SK-N-SH (cell line): ENCODE measurements at places on chromosomes 16 and 17. TPM values are rescaled to one million over a fixed set of nuclear protein-coding genes. Genes with fewer than 3 reads are reported as not detected.

Gene MT4
- not detected in 2 replicates for polyA plus RNA-seq

Gene EME1
- polyA plus RNA-seq = 16.9 and 21.5 TPM in 2 replicates

Gene AOC2
- polyA plus RNA-seq = 0.24 and 0.33 TPM in 2 replicates

DNA sequence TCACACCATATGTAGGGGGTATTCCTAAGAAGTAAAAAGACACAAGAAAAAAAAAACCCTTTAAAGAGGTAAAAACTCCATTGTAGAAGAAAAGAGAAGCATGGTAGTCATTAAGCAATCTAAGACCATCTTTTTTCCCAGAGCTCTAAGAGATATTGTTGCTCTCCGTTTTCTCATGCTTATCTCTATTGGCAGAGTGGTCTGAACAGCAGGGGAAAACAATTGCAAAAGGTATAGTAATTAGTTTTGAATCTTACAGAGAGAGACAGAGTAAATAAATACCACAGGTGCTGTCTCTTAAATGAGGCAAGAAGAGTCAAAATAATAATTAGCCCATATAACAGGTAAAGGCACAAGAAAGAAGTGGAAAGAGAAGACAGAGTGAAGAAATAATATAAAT lies 821.4 kb upstream of the CA10 start:
- no peak for DNase-seq

- DNase-seq = peak; percentile 34
Measured at GRCh38 chr17:55436224-55437158, 14.9 kb upstream of the MMD start.

- no peak for DNase-seq
Measured at GRCh38 chr17:67116045-67116575, 71.8 kb downstream of the CACNG1 start.

GRCh38 chr16:74019612-74020011 lies 277.0 kb upstream of the PSMD7 start:
- no peak for DNase-seq

DNA sequence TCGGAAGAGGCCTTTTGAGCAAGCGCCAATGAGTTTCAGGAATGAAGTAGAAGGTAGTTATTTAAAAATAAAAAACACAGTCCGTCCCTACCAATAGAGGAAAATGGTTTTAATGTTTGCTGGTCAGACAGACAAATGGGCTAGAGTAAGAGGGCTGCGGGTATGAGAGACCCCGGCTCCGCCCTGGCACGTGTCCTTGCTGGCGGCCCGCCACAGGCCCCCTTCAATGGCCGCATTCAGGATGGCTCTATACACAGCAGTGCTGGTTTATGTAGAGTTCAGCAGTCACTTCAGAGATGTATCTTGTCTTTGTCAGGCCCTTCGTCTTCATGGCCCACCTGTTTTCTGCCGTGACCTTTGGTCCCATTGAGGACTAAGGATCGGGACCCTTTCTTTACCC lies 87.3 kb downstream of the CRISPLD2 start:
- no peak for DNase-seq

DNA sequence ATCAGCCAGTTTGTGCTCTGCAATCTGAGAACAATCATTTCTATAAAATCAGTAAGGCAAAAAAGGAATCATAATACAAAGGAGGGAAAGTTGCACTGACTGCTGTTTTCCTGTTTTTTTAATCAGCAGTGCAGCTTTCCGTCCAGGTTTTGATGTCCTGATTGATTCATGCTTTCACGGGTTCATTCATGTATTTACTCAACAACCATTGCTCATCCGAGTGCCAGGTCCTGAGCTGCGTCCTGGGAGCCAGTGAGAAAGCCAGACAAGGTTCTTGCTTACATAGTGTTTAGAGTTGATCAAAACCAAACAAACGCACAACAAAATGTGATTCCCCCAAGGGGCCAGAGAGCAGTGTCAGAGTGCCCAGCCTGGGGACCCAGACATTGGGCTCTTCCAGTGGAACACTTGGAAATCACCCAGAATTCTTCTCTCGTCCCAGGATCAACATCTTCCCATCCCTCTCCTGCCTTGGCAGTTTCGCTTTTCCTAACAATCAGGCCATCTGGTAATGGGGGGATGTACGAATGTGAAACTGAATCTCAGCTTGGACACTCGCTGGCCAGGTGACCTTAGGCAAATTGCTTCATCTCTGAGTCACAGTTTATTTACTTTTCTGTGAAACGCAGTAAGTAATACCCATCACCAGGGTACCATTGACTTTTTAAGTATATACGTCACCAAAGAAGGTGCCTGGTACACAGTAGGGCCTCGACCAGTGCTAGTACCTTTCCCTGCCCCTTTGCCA lies 13.3 kb upstream of the C1QL1 start:
- no peak for DNase-seq

DNA sequence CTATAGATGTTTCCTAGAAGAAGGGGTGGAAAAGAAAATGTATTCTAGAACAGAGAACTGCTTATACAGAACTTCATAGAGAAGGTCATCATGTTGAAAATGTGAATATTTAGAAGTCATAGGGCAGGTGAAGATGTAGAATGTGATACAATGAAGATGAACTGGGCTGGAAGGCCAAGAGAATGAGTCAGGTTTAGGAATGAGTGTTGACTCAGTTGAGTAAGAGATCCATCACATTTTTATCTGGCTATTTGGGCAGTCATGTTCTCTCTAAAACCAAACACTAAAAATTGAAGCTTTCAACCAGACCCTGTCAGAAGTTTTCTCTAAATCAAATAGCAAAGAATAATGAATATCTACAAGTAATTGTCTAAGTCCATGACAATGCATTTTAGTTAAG lies 660.5 kb downstream of the KCNJ2 start:
- DNase-seq = no peak
